ENCODE measurements at places on chromosomes 2 and 18. TPM values are rescaled to one million over a fixed set of nuclear protein-coding genes. Genes with fewer than 3 reads are reported as not detected.
A peak's percentile ranks its signal among the peaks of the same experiment; 100 is the strongest.

CCDC141 gene
- 82.6 TPM for polyA plus RNA-seq

ERFE gene
- polyA plus RNA-seq = 9.7 TPM

CDKL4 gene
- not detected for polyA plus RNA-seq

KCNE4 gene
- polyA plus RNA-seq = 5.1 TPM

DNA sequence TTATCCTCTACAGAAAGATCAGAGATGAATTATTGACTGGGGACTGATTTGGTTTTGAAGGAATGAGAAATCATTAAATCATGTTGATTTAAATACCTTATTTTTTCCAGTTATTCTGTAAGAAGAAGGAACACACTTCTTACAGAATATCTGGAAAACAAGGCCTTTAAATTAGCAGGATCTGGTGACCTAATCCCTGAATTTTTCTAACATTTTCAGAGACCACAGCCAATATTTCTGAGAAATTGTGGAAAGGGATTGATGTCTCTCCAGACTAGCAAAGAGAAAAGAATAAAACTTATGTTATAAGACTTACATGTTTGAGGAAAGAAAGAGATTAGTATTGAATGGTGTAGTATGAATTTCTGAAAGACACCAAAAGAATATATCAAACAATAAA, 104.0 kb downstream of the KCNE4 start:
- DNase-seq = peak; percentile 22

- DNase-seq = no peak
These were observed 12.4 kb upstream of the XPO1 start for GRCh38 chr2:61550375-61551209.

DNA sequence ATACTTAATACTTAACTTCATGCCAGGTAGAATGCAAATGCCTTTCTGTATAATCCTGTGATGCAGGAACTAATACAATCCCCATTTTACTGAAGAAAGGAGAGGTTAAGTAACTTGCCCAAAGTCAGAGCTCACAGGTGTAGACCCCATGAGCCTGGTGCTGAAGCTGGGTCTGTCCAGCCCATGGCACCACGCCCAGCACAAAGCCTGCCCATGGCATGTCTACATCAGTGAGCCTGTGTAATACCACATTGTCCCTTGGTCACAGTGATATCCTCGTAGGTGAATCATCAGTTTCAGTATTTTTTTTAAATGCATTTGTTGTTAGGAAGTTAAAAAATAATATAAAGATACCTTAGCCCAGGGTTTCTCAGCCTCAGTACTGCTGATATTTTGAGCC, 69.9 kb upstream of the MCFD2 start:
- DNase-seq = no peak

GRCh38 chr2:109402980-109403840, 210.6 kb downstream of the SEPTIN10 start:
- no peak for DNase-seq

DNA sequence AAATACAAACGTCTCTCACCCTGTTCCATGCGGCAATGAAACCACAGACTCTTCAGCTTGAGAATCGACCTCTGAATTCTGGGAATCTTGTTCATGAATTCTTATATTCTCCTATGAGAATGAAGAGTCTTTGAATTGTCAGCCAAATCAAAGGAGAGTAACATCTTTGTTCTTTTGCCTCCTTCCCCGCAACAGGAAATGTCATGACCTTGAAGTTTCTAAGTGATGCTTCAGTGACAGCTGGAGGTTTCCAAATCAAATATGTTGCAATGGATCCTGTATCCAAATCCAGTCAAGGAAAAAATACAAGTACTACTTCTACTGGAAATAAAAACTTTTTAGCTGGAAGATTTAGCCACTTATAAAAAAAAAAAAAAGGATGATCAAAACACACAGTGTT, 21.8 kb downstream of the TNFAIP6 start:
- DNase-seq = no peak
